ENCODE measurements at places on chromosomes 2 and 18.

DNA sequence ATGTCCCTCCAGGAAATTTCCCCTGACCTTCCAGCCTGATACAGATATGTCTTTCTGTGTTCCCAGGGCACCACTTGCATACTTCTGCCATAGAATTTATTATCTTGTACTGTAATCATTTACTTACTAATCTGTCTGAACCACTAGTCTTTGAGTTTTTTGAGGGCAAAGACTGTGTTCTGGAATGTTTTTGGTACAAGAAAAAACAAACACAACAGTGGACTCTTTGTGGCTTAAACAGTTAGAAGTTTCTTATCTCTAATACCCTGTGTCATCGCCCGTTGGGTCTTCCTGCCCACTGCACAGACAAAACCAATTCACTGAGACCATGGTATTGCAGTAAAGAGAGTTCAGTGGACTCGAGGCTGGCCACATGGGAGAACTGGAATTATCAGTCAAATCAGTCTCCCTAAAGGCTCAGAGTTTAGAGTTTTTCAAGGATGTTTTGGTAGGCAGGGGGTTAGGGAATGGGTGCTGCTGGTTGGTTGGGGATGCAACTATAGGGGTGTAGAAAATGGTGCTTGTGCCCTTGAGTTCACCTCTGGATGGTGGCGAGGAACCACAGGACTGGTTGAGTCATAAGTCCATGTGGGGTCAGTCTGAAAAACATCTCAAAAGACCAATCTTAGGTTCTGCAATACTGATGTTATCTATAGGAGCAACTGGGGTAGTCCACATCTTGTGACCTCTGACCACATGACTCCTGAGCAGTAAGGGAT lies 20.3 kb downstream of the RALB start:
- no peak for DNase-seq

GRCh38 chr2:221731432-221732145 lies 159.5 kb upstream of the EPHA4 start:
- no peak for DNase-seq

GRCh38 chr18:31684279-31685096 lies at the start of gene B4GALT6:
Gene B4GALT6, minus strand, starts transcription at chr18:31684581. Its CDS starts 155 bp downstream, at chr18:31684426.
- no peak for DNase-seq

DNA sequence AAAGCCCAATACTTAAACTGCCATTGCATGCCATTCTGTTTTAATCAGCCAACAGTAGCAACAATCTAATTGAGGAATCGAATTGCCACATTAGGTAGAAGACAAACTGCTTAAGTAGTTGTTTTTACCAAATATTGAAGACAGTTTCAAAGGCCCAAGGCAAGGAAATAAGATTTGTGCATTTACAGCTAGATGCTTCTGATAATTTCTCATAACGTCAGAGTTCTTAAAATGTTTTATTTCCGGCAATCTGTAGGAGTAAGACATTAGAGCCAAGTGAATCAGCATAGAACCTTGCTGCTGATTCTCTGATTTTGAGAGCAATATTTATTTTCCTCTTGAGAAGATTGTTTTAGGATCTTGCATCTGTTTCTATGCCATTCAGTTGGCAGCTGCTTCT lies 174.3 kb downstream of the RBM43 start:
- no peak for DNase-seq

GRCh38 chr2:213022987-213023386 lies 128.4 kb downstream of the IKZF2 start:
- no peak for DNase-seq

DNA sequence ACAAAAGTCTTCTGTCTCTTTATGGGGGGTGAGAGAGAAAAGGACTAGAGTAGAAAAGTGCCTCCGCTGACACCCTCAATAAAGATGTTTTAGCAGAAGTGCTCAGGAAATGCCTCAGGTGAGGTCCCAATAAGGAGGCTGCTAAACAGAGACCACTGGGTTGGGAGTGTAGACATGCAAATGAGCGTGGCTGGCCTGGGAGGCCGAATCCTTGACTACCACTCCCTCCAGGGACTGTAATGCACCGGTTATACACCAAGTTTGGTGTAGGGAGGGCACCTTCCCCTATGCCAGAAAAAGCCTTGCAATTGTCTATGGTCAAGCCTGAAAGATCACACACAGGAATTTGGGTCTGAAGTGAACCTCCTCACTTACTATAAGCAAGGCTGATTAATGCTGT lies 1.8 kb downstream of the TMX3 start:
- DNase-seq: no peak

- DNase-seq: no peak
Measured at GRCh38 chr2:104866883-104867812, 13.2 kb downstream of the POU3F3 start.

DNA sequence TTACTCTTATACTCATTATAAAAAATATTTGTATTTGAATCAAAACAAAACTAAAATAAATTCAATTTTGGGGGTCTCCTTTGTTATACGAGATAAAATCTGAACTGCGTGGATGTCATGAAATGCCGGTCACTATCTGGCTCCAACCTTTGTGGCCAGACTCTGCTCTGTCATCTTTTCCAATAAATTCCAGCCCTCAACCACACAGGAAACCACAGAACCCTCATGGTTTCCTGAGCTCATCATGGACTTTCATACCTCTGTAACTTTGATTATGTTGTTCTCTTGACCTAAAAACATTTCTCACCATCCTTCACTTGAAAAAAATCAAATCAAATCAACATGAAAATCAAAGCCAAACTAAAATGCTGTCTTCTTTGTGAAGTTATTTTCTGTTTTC lies 724.7 kb downstream of the METTL4 start:
- no peak for DNase-seq

GRCh38 chr2:146246002-146246735 lies 1598.7 kb upstream of the ACVR2A start:
- DNase-seq: no peak

DNA sequence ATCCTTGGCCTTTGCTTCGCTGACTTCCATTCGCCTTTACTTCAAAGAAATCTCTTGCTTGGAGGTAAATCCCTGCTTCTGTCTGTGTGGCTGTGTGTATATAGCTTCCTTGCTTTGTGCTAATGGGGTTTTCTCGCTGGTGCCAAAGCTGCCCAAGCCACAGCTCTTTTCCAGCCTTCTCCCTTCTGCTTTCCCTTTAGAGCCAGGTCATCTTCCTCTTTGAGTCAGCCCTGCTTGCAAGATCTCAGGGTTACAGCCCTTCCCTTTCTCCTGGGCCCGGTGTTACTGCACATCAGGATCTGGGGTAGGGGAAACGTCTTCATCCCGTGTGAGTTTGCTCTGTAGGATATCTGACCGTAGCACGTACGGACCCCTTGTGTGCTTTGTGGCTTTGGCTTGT lies 19.1 kb downstream of the EIF4E2 start:
- DNase-seq: no peak

- no peak for DNase-seq
Measured at GRCh38 chr2:127506510-127506909, 19.8 kb downstream of the IWS1 start.

DNA sequence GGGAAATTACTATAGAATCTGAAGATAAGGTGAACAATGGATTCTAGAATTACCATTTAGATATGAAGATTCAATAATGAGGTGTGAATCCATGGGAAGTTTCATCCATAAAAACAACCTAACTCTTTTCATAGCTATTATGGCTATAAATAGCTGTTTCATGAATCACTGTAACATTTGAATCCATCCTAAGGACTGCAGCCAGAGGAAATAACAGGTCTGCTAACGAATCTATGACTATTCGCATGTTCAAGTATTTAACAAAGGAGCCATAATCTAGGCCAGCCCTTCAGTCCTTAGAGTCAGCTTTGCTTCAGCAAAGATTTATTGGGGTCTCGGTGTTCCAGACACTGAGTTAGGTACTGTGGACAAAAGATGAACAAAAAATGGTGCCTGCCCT lies 87.1 kb downstream of the MYOM1 start:
- no peak for DNase-seq

GRCh38 chr18:59881728-59882656 lies 17.8 kb upstream of the PMAIP1 start:
- no peak for DNase-seq

DNA sequence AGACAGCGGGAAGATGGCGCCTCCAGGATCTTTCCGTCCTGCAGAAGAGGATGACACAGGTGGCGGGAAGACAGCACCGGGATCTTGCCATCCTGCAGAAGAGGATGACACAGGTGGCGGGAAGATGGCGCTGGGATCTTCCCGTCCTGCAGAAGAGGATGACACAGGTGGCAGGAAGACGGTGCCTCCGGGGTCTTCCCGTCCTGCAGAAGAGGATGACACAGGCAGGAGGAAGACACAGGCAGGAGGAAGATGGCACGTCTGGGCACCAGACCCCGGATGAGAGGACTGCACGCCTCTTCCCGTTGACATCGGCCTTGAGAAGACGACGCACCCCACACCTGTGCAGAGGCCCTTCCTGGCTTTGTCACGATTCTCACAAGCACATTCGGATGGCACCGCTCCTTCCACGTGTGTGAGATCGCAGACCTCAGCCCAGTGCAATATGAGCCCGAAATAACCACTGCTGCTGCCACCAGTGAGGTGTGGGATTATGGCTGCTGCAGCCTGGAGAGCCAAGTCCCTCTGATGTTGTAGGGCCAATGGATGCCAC lies 79.4 kb upstream of the SNTG2 start:
- DNase-seq: no peak

- no peak for DNase-seq
Measured at GRCh38 chr18:58911241-58911640, 46.6 kb downstream of the ZNF532 start.

- DNase-seq: no peak
Measured at GRCh38 chr2:173647681-173648311, 293.1 kb downstream of the CDCA7 start.

DNA sequence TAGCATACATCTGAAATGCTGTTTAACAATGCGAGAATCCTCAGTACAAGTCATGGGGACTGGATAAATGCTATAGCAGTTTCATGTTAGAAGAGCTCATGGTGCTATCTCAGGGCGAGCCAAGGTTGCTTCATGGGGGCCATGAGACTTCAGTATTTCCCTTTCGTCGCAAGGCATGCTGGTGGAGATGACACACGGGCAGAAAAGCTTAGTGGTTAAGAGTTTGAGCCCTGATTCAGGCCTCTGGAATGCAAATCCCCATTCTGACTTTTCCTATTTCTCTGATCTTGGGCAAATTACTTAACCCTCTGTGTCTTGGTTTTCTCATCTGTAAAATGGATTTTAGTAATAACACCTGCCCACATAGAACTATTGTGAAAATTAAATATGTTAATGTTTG lies 57.4 kb upstream of the EPHA4 start:
- no peak for DNase-seq

DNA sequence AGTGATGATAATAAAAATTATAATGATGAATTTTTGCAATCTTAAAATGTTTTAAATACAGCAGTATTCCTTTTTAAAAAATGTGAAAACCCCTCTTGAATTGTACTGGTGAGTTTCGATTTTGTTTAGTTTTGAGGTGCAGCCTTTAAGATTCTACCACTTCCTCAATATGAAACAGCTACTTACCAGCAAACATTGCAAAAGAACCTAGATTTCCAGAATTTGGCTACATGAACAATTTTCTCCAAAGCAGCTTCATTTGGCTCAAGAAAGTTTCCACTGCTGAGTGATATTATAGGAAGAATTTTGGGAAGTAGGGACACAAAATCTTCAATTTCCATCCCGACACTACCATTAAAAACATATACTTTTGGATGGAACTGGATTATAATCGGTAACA lies 12.0 kb downstream of the TCF4 start:
- DNase-seq: no peak

DNA sequence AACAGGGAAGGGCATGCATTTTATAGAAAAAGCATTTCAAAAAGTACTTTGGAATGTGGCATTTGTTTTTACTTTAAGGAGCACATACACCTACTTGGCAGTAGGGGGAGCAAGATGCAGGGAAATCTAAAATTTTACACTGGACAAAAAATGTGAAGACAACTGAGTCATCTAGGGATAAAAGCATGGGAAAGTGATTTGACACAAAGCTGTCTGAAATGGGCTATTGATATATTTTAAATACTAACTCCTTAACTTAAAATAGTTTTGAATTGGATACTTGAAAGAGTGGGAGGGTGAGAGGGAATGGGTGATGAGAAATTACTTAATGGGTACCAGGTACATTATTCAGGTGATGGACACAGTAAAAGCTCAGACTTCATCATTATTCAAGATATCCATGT lies 15.8 kb downstream of the TMEM200C start:
- DNase-seq: no peak

DNA sequence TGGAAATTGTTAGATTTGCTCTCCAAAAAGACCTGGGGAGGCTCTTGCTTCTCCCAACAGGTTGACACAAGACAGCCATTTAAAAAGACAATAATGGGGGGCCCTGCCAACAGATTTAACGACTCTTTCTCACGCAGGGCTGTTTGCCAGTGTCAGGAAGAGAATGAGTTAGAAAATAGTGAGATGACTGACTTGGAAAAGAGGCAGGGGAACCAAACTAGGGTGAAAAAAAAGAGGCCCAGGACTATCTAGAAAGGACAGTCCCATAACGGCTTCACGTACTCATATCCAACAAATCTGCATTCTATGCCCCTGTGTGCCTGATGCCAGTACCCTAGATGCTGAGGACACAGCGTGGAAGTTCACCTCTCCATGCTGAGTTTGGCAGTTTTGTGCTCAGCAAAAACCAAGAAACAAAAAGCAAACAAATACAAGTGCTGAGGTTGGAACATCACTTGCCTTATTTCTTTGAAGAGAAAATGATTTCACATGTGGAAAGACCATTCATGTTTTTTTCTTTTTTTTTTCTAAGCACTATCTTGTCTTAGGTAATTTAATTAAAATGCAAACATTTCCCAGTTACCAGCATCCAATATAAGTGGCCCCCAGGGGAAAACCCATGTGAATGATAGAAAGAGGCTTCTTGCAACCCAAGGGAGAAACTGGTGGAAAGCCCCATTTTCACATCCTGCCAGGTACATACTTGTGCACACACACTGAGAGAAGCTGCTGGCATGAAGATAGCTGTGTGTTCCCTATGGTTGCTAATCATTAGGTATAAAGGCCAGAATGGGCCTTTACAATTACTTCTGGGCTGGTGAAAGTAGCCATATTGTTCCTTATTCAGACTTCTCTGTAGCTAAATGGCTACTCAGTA lies 10.6 kb upstream of the WIPF1 start:
- no peak for DNase-seq

DNA sequence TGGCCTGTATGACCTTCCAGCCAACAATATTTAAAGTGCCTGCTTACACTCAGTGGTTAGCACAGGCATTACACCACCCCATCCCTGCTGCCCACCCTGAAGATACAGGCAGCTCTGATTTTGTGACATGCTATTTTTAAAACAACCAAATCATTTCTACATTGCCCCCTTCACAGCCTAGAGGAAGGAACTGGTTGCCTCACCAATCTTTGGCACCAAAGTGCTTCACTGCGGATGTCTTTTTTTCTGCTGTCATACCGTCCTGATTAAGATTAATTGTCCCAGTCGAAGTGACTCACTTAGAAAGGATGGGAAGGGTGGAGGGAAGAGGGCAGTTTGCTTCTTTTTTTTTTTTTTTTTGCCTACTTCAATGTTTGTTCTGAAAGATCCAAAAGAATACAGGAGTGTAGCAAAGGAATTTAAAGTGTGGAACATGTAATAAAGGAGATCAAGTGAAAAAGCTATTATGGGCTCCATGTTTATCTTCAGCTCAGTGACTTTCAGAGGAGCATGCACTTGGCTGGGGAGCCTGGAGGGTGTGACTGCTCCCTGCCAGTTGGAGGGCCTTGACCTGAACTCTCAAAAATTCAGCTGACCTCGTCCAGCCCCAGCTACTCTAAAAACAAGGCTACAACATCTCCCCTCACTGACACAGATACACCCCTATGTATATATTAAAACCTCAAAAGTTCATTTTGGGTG lies 501.1 kb upstream of the TNP1 start:
- no peak for DNase-seq

- DNase-seq: no peak
Measured at GRCh38 chr2:208150956-208151355, 5.0 kb upstream of the CRYGB start.
